ENCODE measurements at places on chromosomes 5 and 9.
A peak's percentile ranks its signal among the peaks of the same experiment; 100 is the strongest.

DNA sequence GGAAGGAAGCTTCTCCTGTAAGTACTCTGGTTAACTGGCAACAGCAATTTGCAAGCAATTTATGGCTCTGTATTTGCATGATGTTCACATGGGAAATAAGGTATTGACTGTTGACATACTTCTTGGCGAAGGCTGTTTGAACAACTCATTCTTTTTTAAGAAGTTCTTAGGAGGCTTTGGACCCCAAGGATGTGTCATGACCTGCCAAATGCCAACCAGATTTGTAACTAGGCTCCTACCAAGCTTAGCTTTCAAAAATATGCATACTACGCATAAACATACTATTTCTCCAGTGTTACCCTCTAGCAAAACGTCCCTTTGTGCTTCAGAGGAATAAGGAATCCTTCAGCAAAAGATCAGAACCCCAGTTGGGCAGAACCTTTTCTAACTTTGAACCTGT, 165.2 kb upstream of the MSX2 start:
- no peak for DNase-seq

DNA sequence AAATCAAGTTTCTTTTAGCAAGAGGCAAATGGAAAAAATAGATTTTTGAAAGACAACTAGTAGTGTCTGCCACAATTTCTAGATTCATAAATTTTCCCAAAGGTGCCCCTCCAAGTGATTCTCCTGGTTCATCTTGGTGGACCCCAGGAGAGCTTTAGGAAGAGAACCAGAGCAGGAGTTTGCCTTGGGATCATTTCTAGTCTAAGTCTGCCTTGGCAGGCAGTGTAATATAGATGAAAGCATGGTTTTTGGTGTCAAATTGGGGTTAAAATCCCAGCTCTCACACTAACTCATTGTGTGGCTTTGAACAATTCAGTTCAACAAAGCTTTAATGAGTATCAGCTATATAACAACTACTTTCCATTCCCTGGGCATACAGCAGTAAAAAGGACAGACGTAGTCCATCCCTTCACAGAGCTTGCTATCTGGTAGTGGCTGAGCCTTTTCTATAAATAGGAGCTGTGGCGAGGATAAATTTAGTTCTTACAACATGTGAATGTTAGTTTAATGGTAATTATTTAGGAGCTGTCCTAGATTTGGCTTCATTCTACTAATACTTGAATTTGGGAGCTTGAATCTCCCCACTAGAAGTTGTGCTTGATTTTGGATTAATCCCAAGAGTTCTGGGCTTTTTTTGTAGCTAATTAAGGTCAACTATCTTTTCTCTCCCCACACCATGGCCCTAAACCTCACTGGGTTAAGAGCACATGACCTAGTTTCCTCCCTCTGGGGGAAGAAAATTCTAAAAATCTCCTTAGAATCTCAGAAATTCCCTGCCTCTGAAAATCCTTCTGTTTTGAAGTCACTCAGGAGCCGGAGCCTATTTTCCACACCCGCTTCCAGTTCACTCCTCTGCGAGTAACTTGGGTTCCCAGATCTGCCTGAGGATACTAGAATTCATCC, 197.8 kb downstream of the PCSK1 start:
- no peak for DNase-seq

GRCh38 chr5:124620743-124621142, 125.7 kb downstream of the ZNF608 start:
- DNase-seq, result no peak

DNA sequence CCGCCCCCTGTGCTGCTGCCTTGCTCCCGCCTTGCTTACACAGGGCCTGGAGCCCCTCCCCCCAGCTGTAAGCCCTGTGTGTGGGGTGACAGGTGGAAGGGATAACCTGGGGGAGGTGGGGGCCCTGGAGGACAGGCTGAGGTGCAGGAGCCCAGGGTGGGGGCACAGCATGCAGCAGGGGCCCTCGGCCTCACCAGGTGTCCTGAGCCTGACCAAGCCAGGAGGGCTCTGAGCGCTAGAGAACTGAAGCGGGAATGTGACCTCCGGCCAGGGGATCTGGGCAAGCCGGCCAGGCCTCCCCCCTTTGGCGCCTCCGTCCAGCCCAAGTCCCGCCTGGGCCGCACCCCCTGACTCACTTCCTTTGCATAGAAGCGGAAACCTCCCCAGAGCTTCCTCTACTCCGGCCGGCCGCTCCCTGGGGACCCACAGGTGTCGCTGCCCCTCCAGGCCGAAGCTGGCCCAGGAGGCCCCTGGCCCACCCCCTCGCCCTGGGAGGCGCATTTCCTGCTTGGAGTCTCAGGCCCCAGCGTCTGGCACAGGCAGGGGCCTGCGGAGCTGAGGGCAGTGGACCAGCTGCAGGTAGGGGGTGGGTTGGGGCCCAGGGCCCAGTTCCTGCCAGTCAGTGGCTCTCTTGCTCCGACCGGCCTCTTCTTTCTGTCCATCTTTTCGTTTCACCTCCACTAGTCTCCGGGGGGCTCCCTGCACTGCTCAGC, at the start of gene TOR4A:
Gene TOR4A (plus strand): TSS at position 398 of the 713 bp plus-strand sequence. CDS start 964 bp downstream, outside the sequence.
- DNase-seq, result no peak

- DNase-seq, result no peak
Measured at GRCh38 chr5:148740079-148740858, 85.9 kb upstream of the HTR4 start.

GRCh38 chr9:119998614-119999013, 581.4 kb downstream of the CDK5RAP2 start:
- no peak for DNase-seq

DNA sequence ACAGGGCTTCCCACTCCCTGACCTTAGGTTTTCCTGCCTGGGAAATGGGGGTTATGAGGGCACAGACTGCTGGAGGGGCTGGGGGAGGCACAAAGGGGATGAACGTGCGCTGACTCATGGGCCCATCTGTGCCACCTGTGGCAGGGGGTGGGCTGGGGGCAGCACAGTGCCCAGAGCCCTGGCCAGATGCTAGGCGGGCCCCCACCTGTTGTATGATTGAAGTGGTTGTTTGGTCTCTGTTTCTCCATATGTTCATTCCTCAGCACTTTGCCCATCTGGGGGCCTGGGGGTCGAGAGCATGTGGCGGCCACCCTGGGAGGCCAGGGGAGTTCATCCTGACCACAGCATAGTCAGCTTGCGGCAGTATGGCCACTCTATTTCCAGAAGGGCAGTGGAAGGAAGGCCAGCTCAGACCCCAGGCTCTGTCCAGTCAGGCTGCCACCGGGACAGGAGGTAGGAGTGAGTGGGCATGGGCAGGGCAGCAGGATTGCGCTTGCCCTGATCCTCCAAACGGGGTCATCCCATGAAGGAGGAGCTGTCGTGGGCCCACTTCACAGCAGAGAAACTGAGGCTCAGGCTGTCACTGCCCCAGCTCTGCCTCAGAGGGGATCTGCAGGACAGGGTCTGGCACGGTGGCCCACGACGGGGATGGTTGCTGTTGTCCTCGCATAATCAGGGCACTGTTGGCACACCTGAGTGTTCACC, 841 bp upstream of the NINJ1 start:
- no peak for DNase-seq

- no peak for DNase-seq
Measured at GRCh38 chr5:10021248-10021647, 228.4 kb downstream of the ATPSCKMT start.

DNA sequence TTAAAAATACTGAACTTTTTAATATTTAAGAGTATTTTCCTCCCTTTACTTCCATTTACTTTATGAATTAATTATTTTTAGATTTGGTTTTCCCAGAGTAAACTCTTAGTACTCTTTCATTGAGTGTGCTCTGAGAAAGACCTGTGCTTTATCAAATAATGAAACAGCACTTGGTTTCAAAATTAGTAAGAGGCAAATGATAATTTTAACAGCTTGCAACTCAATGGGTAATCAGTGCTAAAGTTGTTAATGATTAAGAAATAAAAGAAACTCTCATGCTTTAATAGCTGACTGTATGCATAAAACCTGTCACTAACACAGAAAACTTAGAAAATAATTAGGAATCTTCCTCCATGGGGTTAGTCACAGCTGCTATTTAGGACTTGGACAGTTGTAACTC, 244.4 kb downstream of the RFX3 start:
- no peak for DNase-seq

- DNase-seq, result no peak
Measured at GRCh38 chr9:110371411-110372007, 33.8 kb upstream of the TXNDC8 start.

DNA sequence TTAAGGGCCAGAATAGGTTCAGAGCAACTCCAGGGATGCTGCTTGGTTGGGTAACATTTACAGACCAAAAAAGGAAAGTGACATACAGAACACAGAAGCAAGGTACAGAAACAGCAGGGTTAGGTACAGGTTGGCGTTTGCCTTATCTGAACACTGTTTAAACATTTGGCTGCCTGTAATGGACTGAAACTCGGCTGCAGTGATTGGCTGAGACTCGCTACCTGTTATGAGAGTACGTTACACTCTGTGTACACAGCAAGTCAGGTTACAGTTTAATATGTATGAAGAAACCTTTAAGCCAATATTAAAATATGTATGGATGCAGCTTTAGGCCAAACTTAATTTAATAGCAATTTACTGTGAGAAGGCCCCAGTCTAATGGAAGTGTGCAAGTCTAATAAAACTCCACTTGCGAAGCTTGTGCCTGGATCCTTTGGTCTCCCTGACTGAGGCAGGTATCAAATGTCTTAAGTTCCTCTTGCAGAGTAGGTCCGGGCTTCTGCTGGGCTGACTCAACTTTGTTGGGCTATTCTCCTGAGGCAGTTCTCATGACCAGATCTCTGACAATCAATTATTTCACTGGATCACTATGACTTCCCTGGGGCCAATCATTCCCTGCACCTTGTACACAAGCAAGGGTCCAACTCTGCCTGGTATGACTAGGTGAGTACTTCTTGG, 204.9 kb downstream of the ZNF462 start:
- DNase-seq, result peak; percentile 14

- no peak for DNase-seq
Measured at GRCh38 chr9:6068983-6069382, 53.6 kb upstream of the RANBP6 start.

- DNase-seq, result no peak
Measured at GRCh38 chr5:119309326-119309725, 46.5 kb upstream of the TNFAIP8 start.

DNA sequence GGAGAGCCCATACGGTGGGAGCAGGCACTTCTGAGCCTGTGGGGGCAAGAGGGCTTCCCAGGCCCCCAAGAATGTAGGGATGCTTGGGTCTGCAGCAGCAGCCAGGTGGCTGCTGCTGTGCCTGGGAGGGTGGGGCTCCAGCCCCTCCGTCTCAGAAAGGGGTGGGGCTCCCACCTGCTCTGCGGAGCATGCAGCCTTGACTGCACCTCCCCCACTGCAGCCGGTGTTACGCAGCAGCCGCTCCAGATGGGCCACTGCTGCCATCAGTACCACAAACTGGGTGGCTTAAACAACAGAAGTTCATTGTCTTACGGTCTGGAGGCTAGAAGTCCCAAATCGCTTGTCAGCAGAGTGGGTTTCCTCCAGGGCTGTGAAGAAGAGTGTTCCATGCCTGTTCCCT, 365.5 kb downstream of the TMEM38B start:
- DNase-seq, result no peak

GRCh38 chr9:133341369-133342068, 5.5 kb upstream of the SURF6 start:
- no peak for DNase-seq

- DNase-seq, result no peak
Measured at GRCh38 chr9:19648672-19649071, 140.2 kb downstream of the SLC24A2 start.

GRCh38 chr5:177389241-177390169, 5.3 kb downstream of the SLC34A1 start:
- DNase-seq, result no peak

DNA sequence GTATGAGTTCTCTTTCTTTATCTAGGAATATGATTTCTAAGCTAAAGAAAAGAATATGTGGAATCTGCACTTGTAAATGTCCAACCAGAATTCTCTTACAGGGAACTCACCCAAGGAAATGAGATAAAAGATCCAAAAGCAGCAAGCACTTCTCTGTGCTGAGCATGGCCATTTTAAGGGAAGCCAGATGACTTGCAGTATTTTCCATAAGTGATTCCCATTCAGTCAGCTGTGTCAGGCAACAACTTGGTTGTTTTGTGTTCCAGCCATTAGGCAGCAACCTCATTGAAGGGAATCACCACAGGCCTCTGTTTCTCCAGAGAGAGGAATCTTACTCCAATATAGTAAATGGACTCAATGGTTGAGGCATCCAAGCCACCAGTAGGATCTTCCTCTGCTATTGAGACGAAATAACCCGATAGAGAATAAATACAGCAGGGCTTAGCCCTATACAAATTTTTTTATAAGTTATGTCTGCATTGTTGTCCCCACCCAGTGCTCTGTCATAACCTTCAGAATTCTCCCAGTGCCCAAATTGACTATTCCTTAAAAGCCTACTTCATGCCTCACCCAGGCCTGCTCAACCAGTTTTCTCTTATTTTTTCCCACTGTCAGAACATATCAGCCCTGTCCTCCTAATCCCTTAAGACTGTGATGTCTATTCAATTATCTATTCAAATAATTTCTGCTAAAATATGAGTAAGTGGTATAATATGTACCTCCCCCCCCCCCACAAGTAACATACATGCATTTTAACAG, 236.6 kb downstream of the PJA2 start:
- DNase-seq, result no peak

- no peak for DNase-seq
Measured at GRCh38 chr5:179405054-179405416, 59.8 kb upstream of the ADAMTS2 start.

DNA sequence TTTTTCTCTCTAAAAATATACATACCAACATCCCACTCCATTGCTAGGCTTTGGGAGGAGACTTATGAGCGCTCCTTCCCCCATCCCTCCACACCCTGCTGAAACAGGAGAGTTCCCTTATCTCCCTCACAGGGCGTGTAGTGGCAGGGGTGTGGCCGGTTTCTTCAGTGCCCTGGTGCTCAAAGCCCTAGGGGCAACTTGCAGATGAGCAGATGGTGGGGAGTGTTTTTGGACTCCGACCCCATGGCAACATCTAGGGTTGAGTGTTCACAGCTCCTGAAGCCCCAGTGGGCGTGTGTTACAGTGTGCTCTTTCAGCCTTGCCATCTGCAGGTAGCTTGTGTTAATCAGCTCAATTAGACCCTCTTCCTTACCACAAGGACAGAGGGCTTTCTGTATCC, 409.5 kb downstream of the MAT2B start:
- peak; percentile 26 for DNase-seq

GRCh38 chr5:155080721-155081120, 67.2 kb downstream of the KIF4B start:
- DNase-seq, result no peak

DNA sequence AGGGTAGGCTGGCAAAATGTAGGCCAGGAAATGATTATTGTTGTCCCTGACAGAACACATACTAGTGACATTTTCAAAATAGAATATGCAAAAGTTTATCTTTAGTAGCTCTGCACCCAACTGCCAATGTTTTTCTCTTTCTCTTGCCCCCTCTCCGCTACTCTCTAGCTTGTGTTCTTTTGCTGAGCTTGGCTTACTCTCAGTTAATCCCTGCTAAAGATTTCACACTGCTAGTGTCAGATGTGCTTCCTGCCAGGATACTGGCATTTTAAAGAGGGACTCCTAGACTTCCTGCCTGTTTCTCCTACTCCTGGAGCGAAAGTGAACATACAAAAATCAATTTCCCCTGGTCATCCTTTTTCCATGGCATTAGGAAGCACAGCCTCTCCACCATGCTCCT, 260.5 kb downstream of the ARRDC3 start:
- no peak for DNase-seq

GRCh38 chr9:36191290-36191645, 547 bp downstream of the CLTA start:
- DNase-seq, result peak; percentile 51

- no peak for DNase-seq
Measured at GRCh38 chr9:3960661-3961144, 339.2 kb downstream of the GLIS3 start.

- no peak for DNase-seq
Measured at GRCh38 chr5:77181173-77181572, 29.3 kb upstream of the PDE8B start.
